Fibroblast of lung (primary cell): ENCODE measurements at places on chromosomes 2 and 18. TPM values are rescaled to one million over a fixed set of nuclear protein-coding genes. Genes with fewer than 3 reads are reported as not detected.

Gene GBX2
- not detected in 2 replicates for total RNA-seq

Gene OR6B2
- total RNA-seq = not detected in 2 replicates

Gene HRH4
- total RNA-seq = under 0.01 TPM in 2 replicates

Gene LCT
- under 0.01 TPM in 2 replicates for total RNA-seq

Gene CHAC2
- 1.3 and 1.7 TPM in 2 replicates for total RNA-seq

Gene CABYR
- total RNA-seq = 5.6 and 14.0 TPM in 2 replicates

Gene AMER3
- total RNA-seq = not detected in 2 replicates

Gene IL36RN
- total RNA-seq = not detected in 2 replicates

Gene SCN3A
- 0.26 and 0.33 TPM in 2 replicates for total RNA-seq

Gene KLF11
- total RNA-seq = 6.8 and 7.7 TPM in 2 replicates

Gene LYPD1
- total RNA-seq = 0.17 and 0.26 TPM in 2 replicates

Gene PID1
- 8.2 and 29.6 TPM in 2 replicates for total RNA-seq

Gene SERPINB11
- total RNA-seq = not detected in 2 replicates

Gene HOXD4
- not detected in 2 replicates for total RNA-seq

Gene ALPP
- not detected in 2 replicates for total RNA-seq

Gene APLF
- 9.4 and 10.8 TPM in 2 replicates for total RNA-seq

Gene PROC
- not detected in 2 replicates for total RNA-seq

Gene CXCR1
- total RNA-seq = not detected in 2 replicates

Gene TMEM247
- total RNA-seq = not detected in 2 replicates

Gene TRIM43
- total RNA-seq = not detected in 2 replicates

Gene LIMS4
- total RNA-seq = 0.26 and 1.8 TPM in 2 replicates

Gene PDCD1
- not detected in 2 replicates for total RNA-seq

Gene SKOR2
- not detected in 2 replicates for total RNA-seq

Gene PTPRM
- total RNA-seq = 42.9 and 87.0 TPM in 2 replicates

Gene SERPINB13
- not detected in 2 replicates for total RNA-seq

Gene GRHL1
- total RNA-seq = 0.77 and 0.99 TPM in 2 replicates

Gene SEPTIN10
- total RNA-seq = 90.3 and 101 TPM in 2 replicates

Gene MAP3K20
- total RNA-seq = 120 and 138 TPM in 2 replicates

Gene GPAT2
- 2.8 and 3.9 TPM in 2 replicates for total RNA-seq

Gene FLACC1
- total RNA-seq = 1.0 and 1.3 TPM in 2 replicates

Gene INHBB
- under 0.01 TPM in 1 of 2 replicates, not detected in the other for total RNA-seq

Gene USP37
- total RNA-seq = 8.3 and 10.3 TPM in 2 replicates

Gene GPN1
- total RNA-seq = 29.5 and 34.5 TPM in 2 replicates

Gene HNMT
- total RNA-seq = 139 and 163 TPM in 2 replicates

Gene IGFBP5
- 783 and 1,100 TPM in 2 replicates for total RNA-seq

Gene RFX8
- 2.6 and 12.4 TPM in 2 replicates for total RNA-seq

Gene ZNF804A
- 0.77 and 3.0 TPM in 2 replicates for total RNA-seq

Gene LAMA3
- total RNA-seq = 8.5 and 13.2 TPM in 2 replicates

Gene GTF2A1L
- 3.3 and 3.5 TPM in 2 replicates for total RNA-seq

Gene ZNF397
- 19.5 and 23.8 TPM in 2 replicates for total RNA-seq

Gene NEUROD1
- total RNA-seq = not detected in 2 replicates

Gene KCTD1
- total RNA-seq = 7.4 and 8.4 TPM in 2 replicates
